ENCODE measurements at places on chromosomes 13 and 19.

DNA sequence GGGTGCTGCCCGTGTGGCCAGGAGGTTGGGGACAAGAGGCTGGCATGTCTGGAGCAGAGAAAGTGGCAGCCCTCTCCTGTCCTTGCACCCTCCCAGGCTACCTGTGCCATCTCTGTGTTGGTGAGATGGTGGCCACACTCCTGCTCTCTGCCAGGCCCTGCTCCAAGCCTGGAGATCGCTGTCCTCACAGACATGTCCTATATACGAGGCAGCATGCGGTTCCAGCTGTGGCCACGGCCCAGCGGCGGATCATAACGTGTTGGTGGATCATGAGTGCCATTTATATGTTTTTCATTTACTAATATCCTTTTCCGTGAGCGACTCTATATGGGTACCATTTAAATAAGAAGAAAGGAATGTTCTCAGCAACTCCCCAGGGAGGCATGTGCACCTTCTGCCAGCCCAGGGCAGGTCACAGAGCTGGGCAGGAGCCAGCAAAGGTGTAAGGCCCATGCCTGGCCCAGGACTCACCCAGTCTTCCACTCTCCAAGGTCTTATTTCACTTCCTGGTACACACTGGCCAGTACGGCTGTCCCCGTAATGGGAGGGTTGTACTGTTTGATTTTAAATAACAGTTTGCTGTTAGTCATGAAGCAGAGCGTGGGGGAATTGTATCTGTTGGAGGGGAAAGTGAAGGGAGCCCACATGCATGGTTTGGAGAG lies 47.2 kb upstream of the LDLR start:
- DNase-seq: no peak

DNA sequence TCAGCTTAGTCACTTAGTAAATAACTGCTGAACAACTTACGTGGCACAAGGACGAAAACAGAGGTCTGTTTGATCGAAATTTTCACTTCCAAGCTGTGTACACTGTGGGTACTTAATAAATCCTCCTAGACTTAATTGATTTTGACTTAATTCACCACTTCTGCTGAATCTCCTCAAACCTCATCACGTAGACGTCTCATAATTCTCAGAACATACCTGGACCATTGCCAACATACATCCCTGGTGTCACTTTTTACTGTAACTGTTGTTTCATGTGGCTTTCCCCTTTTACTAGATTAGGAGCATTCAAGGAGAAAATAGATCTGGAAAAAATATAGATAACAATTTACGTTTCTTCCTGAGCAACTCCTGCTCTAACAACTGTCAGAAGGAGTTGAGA lies 105.0 kb downstream of the MBNL2 start:
- no peak for DNase-seq

- no peak for DNase-seq
Measured at GRCh38 chr19:34179066-34179465, 6.8 kb downstream of the LSM14A start.

- no peak for DNase-seq
Measured at GRCh38 chr19:18865106-18865972, 30.6 kb downstream of the CERS1 start.

GRCh38 chr13:36131222-36131930 lies at the start of gene DCLK1:
Gene DCLK1 (minus strand): TSS chr13:36131382.
- no peak for DNase-seq

DNA sequence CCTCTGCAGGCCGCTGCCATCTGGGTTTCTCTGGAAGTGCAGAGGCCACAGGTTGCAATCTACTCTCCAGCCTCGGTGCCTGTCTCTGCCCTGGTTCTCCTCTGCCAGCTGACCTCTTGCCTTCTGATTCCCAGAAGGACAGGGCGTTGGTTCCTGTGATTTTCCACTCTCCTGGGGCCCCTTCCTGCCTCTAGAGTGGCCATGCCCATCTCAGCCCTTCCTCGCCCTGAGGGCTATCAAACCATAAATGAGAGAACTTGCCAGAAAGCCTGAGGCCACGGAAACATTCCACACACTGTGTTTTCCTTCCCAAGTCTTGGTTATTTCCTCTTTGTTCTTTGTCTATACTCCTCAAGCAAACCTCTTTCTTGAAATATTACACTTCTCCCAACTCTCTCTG lies 146.2 kb downstream of the SHISA2 start:
- DNase-seq: no peak

DNA sequence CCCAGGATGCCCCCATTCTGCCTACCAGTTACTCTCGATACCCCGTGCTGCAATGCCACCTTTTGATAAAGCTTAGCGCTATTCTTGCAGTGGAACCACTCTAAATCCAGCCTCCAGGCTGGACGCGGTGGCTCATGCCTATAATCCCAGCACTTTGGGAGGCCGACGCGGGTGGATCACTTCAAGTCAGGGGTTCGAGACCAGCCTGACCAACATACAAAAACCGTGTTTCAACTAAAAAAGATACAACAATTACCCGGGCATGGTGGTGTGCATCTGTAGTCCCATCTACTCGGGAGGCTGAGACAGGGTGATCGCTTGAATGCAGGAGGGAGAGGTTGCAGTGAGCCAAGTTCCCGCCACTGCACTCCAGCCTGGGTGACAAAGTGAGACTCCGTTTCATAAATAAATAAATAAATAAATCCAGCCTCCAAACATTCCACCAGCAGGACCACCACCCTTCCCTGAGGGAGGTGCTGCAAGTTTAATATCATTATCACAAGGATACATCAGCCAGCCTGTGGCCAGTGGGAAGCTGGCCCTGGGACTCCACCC lies 27.7 kb downstream of the CYP2B6 start:
- no peak for DNase-seq

- no peak for DNase-seq
Measured at GRCh38 chr13:93290503-93290902, 63.9 kb downstream of the GPC6 start.

GRCh38 chr13:34719060-34719875 lies 222.8 kb upstream of the NBEA start:
- DNase-seq: no peak
